ENCODE measurements at places on chromosomes 16 and 17. TPM values are rescaled to one million over a fixed set of nuclear protein-coding genes. Genes with fewer than 3 reads are reported as not detected.

DNA sequence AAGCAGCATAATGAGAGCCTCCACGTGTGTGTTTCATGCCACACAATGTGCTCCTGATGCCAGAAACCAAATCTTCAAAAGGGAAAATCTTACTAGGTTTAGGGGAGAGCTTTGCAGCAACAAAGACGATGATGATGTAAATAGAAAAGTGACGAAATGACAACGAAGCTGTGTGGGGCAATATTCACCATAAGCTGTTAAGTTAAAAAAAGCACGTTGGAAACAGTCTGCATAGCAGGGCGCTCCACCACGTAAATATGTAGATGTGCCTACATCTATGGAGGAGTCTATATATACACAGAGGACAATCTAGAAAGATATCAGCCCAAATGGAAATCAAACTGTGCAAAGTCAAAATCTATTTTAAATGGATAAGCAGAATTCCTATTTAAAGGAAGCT is 61.0 kb downstream of the RPH3AL start:
- no peak for DNase-seq

GRCh38 chr16:88882358-88883030 is 16.0 kb upstream of the PABPN1L start:
- peak; percentile 77 for DNase-seq

GRCh38 chr17:28950752-28951427 is 428 bp downstream of the PHF12 start:
- DNase-seq, result no peak

GRCh38 chr17:74368341-74369081 is 1.2 kb downstream of the GPR142 start:
- DNase-seq, result peak; percentile 88

DNA sequence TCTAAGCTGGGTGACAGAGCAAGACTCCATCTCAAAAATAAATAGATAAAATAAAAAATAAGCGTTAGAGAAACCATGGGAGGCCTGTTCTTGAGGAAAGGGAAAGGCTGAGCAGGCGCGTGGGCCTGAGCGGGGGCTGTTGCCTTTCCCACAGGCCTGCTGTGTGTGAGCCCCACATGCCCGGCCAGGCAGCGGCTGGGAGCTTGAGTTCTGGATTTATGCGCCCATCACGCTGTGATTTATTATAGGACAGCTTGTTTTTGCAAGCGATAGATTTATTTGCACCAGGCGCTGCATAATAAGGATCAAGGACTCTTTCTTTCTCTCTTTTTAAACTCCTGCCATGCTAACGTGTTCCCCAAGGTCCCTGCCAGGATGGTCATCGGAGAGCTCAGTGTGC is 14.8 kb upstream of the WFDC1 start:
- no peak for DNase-seq

DNA sequence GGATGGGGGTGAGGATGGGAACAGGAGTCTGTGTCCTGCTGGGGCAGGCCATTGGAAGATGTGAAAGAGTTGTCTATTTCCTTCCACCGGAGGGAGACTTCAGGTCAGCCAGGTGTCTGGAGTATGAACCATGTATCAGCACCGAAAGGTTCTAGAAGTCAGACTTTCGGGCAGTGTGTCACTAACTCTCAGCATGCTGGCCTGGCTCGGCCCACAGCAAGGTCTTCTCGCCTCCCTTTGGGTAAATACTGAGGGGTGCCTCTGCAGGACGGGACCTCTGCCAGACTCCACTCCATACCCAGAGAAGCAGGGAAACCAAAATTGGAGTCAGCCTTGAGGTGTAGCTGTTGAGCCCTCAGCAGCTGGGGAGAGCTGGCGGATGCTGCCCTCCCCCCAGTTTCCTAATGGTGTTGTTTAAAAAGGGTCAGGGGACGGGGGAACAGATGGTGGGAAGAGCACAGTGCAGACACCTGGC is 507 bp downstream of the CIITA start:
- no peak for DNase-seq

DNA sequence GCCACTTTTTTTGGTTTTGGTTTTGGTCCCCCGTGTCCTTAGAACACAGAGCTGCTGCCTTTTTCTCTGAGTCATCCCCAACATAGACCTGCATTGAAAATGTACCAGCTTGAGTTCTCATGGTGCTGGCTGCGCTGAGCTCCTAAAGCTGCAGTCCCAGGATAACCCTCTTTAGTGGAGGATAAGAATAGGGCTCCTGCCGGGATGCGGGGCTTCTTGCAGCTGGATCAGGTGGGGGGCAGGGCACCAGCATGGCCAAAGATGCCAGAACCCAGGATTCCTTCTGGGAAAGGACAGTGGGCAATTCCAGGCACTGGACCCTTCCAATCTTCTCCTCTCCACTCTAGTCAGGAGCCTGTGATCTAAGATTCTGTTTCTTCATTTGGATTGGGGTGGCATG is 8.3 kb upstream of the CLUH start:
- no peak for DNase-seq

DNA sequence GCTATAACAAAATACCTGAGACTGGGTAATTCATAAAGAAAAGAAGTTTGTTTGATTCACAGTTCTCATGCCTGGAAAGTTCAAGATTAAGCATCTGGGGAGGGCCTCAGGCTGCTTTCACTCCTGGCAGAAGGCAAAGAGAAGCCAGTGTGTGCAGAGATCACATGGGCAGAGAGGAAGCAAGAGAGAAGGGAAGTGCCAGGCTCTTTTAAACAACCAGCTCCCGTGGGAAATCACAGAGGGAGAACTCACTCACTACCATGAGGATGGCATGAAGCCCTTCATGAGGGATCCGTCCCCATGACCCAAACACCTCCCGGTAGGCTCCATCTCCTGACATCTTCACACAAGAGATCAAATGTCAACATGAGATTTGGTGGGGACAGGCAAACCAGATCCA is 501.6 kb downstream of the MAF start:
- DNase-seq, result no peak

DNA sequence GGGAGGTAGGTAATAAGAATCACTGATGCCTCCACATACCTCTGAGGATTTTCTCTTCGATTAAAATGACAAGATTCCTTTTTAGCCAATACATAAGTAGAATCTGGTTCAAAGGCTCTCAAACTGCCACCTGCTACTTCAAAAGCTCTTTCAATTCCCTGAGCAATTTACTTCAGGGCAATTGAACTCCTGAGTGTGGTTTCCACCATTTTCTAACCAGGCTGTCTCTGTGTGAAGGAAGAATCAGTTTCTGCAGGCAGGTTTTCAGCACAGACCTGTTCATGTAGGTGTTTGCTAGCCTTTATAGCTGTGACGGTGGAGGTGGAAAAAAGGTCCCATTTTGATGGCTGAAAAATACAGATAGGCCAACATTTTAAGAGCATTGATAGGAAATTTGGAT is 18.2 kb upstream of the HS3ST3B1 start:
- no peak for DNase-seq

DNA sequence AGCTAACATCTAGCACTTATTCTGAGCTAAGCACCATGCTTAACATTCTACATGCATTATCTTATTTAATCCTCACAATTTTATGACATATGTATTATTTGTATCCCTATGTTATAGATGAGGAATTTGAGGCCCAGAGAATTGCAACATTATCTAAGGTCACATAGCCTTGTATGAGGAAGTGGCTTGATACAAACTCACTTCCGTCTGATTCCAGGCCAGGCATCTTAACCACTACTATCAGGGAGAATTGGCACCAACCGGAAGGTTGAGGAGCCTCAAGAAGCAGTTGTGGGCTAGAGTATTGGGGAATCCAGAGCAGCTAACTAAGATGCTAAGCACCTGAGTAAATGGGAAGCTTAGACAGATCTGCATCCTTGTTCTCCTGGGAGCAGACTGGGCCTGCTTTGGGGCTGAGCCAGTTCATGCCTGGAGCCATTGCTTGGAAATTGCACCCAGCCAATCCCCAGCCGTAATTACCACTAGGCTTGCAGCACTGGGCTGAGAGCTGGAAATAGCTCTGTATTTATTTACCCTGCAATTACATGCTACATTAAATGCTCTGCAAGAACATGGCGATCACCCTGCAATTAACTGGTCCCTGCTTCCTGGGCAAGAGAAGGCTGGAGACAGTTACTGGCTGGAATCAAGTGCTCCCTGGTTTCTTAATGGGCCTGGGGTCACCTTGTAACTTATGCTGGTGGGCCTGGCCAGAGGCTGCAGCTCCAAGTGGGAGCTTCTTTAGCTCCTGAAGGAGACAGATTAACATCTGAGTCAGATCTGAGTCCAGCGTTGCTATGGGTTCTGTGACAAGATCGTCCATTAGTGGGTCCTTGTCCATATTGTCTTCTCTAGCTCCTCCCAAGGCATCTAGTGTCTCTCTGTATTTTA is 273.1 kb upstream of the CCL2 start:
- no peak for DNase-seq

- DNase-seq, result no peak
Observed at GRCh38 chr17:72555052-72555451, 434.2 kb downstream of the SOX9 start.

DNA sequence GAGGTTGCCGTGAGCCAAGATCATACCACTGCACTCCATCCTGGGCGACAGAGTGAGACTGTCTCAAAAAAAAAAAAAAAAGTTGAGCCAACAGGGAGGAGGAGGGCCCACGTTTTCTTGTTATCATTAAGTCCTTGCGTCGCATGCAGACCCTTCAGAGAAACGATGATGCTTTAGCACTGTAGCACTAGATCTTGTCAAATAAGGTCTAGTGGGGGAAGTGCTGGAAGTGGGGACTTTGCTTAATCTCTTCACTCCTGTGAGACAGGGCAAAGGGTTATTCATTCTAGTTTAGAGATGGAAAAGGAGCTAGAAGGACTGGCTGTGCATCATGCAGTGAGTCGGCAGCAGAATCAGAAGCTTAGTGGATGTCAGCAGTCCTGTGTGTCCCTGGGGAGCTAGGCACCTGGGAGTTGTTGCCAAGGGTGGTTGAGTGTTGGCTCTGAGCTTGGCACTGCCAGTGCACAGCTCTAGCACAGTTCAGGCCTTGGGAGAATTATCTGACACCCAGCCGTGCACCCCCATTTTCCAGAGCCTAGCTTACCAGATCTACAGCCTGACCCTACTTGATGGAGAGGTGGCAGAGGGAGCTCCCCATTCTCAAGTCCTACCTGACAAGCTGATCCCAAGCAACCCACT is 33.4 kb upstream of the TBX2 start:
- DNase-seq, result no peak

DNA sequence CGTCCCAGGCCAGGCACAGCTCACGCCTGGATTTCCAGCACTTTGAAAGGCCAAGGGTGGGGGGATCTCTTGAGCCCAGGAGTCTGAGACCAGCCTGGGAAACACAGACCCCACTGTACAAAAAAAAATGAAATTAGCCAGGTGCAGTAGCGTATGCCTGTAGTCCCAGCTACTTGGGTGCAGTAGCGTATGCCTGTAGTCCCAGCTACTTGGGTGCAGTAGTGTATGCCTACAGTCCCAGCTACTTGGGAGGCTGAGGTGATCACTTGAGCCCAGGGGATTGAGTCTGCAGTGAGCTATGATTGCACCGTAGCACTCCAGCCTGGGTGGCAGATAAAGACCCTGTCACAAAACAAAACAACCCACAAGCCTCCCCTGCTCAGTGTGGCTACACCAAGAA is 27.0 kb upstream of the SLC25A19 start:
- no peak for DNase-seq

The ANKRD40CL gene
- not detected for total RNA-seq

The SULT1A1 gene
- 15.6 TPM for total RNA-seq

The ULK2 gene
- total RNA-seq, result 0.38 TPM

The PARD6A gene
- total RNA-seq, result 2.0 TPM

The GPR179 gene
- total RNA-seq, result not detected

The CRHR1 gene
- not detected for total RNA-seq

All from K562 (cell line).